ENCODE measurements at places on chromosomes 3 and 15. TPM values are rescaled to one million over a fixed set of nuclear protein-coding genes. Genes with fewer than 3 reads are reported as not detected.

DNA sequence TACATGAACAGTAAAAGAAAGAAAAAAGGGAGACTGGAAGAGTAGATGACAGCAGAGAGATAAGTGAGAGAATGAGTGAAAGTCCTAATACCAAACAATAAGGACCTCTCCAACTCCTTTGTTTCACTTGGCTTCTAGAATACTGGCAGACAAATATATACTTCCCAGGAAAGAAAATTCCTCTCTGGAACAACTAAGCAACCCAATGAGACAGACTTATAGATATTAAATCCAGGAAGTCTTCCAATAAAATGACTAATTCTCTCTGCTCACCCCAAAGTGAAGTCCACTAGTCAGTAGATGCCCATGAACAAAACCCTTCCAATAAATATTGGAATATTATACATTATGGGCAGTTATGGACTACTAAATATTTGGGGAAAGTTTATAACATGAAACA is 114.2 kb downstream of the NEDD4 start:
- no peak for DNase-seq
- no peaks in the 10 kb centered on the region for H3K4me1 ChIP-seq
- H3K36me3 ChIP-seq, result no peaks in the 10 kb centered on the region
- H3K27ac ChIP-seq, result no peak overlapping the region
- no peak overlapping the region for H3K4me3 ChIP-seq

Gene CIAO2A
- total RNA-seq, result 36.4 TPM

- H3K4me3 ChIP-seq, result no peak overlapping the region
- H3K36me3 ChIP-seq, result no peaks in the 10 kb centered on the region
- no peak overlapping the region for H3K27ac ChIP-seq
- H3K27me3 ChIP-seq, result peaks cover 7% of the 10 kb centered on the region
- no peak for DNase-seq
- H3K4me1 ChIP-seq, result peaks cover 5% of the 10 kb centered on the region
Measured at GRCh38 chr15:74369084-74369745, 1.8 kb upstream of the CYP11A1 start.

DNA sequence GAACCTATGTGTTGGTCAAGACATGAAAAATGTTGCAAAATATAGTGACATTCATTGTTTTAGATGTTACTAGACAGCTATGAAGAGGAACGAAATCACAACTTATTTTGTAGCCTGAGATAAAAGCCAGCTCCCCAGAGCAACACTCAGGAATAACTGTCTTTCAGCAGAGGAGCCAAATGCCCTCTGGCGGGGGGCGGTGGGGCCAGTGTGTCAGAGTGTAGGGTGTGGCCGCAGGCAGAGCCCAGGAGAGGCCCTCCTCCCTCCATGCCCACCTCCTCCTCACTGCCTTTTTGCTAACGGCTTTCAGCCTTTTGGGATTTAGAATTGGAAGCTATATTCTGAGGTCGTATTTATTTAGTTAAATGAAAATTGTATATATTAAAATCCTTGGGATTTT is 16.9 kb downstream of the APOD start:
- DNase-seq, result no peak
- H3K36me3 ChIP-seq, result no peaks in the 10 kb centered on the region
- no peak overlapping the region for H3K27ac ChIP-seq
- no peak overlapping the region for H3K4me3 ChIP-seq
- H3K4me1 ChIP-seq, result no peaks in the 10 kb centered on the region
- no peaks in the 10 kb centered on the region for H3K27me3 ChIP-seq

GRCh38 chr15:46496491-46497115 is 861.8 kb downstream of the SQOR start:
- no peak overlapping the region for H3K4me3 ChIP-seq
- no peaks in the 10 kb centered on the region for H3K27me3 ChIP-seq
- H3K27ac ChIP-seq, result no peak overlapping the region

GRCh38 chr3:119989981-119990655 is 104.1 kb downstream of the GSK3B start:
- DNase-seq, result no peak
- no peaks in the 10 kb centered on the region for H3K4me1 ChIP-seq
- no peaks in the 10 kb centered on the region for H3K36me3 ChIP-seq
- H3K27ac ChIP-seq, result no peak overlapping the region
- H3K4me3 ChIP-seq, result no peak overlapping the region

Gene P3H2
- not detected for total RNA-seq

Gene CPB1
- total RNA-seq, result not detected

- H3K4me3 ChIP-seq, result no peak overlapping the region
- no peaks in the 10 kb centered on the region for H3K36me3 ChIP-seq
- H3K27me3 ChIP-seq, result peaks cover 9% of the 10 kb centered on the region
- DNase-seq, result no peak
- H3K4me1 ChIP-seq, result peaks cover 4% of the 10 kb centered on the region
Measured at GRCh38 chr15:65416845-65417416, 5.8 kb downstream of the IGDCC4 start.

DNA sequence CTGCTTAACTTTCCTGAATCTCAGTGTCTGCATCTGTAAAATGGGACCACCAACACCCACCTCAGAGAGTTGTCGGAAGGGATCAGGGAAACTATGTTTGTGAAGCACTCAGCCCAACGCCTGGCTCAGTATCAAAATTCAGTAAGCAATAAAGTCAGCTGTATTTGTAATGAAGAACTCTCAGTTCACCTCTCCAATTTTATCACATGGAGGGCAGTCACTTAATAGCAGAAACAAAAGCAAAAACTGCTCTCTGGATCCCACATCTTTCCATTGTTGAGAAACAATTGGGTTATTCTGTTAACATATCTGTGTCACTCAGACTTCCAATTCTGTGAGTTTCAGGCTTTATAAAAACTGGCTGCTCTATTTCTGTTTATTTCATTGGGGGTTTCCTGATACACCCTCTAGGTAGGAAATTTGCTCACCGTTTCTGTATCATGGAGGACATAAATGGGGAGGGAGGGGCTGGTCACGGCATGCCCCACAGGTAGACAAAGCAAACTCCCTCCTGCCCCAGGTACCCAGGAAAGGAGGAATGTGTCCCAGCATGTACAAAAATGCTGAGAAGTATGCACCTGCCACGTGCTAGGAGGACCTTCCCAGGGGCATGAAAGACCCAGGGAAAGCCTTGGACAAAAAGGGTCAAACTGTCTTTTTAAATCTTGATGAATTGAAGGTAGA is 81.4 kb upstream of the LMOD3 start:
- H3K4me1 ChIP-seq, result peaks cover 23% of the 10 kb centered on the region
- no peak overlapping the region for H3K27ac ChIP-seq
- DNase-seq, result no peak
- H3K36me3 ChIP-seq, result no peaks in the 10 kb centered on the region
- H3K27me3 ChIP-seq, result no peaks in the 10 kb centered on the region
- no peak overlapping the region for H3K4me3 ChIP-seq

DNA sequence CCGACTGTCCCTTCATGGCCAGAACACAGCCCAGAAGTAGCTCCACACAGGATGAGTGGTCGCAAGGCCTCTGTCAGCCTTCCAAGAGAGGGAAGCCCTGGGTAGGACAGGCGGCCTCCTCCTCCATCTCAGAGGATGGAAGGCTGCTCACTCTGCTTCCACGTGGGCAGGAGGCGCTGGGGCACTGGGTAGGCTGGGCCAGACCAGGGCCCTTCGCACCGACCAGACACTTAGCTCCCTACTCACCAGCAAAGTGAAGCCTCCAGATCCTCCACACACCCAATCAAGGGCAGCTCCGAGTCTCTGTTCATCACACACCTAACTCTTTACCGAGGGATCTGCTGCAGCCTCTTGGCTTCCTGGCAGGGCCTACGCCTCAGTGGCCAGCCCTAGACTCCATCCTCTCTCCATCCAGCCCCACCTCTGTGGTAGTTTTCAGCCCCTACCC is 24.3 kb upstream of the PLXNA1 start:
- H3K4me3 ChIP-seq, result no peak overlapping the region
- no peaks in the 10 kb centered on the region for H3K4me1 ChIP-seq
- no peaks in the 10 kb centered on the region for H3K27me3 ChIP-seq
- no peaks in the 10 kb centered on the region for H3K36me3 ChIP-seq
- H3K27ac ChIP-seq, result no peak overlapping the region

GRCh38 chr15:57329582-57330367 is 46.5 kb upstream of the CGNL1 start:
- no peak overlapping the region for H3K4me3 ChIP-seq
- no peak overlapping the region for H3K27ac ChIP-seq
- no peaks in the 10 kb centered on the region for H3K27me3 ChIP-seq
- DNase-seq, result no peak
- H3K4me1 ChIP-seq, result no peaks in the 10 kb centered on the region

DNA sequence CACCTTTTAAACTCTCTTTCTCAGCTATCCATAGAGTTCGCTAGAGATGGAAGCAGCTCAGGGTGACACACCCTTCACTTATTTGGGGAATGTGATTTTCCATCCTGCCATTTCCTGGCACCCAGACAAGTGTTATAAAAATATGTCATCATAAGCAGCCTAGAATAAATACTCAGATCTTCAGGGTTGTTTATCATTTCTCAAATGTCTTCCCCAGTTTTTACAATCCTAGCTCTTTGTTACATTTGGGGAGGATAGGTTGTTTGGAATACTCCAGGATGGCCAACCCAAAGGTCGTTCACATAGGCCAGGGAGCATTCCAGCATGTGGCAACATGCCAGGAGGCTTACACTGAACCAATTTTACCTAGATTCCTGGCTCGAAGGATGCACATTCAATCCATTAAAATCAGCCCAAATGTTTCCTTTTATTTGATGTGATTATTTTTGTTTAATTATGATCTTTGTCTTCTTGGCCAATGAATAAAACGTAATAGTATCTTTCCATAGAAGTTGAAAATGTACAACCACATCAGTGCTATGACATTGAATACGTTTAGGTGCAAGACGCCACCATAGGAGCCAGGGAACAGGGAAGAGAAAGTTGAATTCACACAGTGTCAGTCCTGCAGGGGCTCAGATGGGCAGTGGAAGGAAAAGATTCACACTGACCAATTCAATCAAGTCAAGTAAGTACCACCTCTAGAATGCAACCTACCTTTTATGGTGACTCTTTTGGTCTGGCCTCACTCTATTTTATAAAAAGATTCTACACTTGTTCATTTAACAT is 537.7 kb upstream of the MDFIC2 start:
- H3K4me1 ChIP-seq, result no peaks in the 10 kb centered on the region
- H3K4me3 ChIP-seq, result no peak overlapping the region
- H3K27me3 ChIP-seq, result no peaks in the 10 kb centered on the region
- no peaks in the 10 kb centered on the region for H3K36me3 ChIP-seq
- no peak overlapping the region for H3K27ac ChIP-seq

Gene FBN1
- 0.22 TPM for total RNA-seq

DNA sequence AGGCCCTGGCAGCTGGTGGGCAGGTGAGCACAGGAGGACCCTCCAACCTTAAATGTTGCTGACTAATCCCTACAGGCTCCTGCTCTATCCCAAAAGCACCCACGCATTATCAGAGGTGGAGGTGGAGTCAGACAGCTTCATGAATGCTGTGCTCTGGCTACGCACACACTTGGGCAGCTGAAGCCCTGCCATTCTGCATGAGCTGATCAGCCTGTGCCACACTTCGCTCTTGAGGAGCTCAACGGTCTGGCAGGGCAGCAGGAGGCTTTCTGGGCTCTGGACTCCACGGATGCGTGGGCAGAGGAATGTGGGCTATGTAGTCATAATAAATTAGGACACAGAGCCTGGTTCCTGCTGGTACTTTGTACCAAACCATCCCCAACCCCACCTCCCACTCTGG is 6.1 kb downstream of the MST1 start:
- no peak overlapping the region for H3K4me3 ChIP-seq
- DNase-seq, result no peak
- no peaks in the 10 kb centered on the region for H3K4me1 ChIP-seq
- no peaks in the 10 kb centered on the region for H3K27me3 ChIP-seq
- H3K36me3 ChIP-seq, result peaks cover 57% of the 10 kb centered on the region

Gene SCN11A
- total RNA-seq, result 0.08 TPM

GRCh38 chr15:91104111-91104510 is 4.1 kb downstream of the SV2B start:
- no peak overlapping the region for H3K27ac ChIP-seq
- no peaks in the 10 kb centered on the region for H3K36me3 ChIP-seq
- H3K4me3 ChIP-seq, result no peak overlapping the region
- DNase-seq, result no peak

GRCh38 chr3:125045965-125046364 is 9.8 kb downstream of the HEG1 start:
- no peaks in the 10 kb centered on the region for H3K36me3 ChIP-seq
- H3K4me3 ChIP-seq, result no peak overlapping the region
- peaks cover 18% of the 10 kb centered on the region for H3K4me1 ChIP-seq
- no peak for DNase-seq
- no peaks in the 10 kb centered on the region for H3K27me3 ChIP-seq

- no peak for DNase-seq
- no peaks in the 10 kb centered on the region for H3K36me3 ChIP-seq
- no peak overlapping the region for H3K27ac ChIP-seq
- no peaks in the 10 kb centered on the region for H3K4me1 ChIP-seq
Measured at GRCh38 chr15:67850994-67851571, 11.2 kb upstream of the RNU6-1 start.

DNA sequence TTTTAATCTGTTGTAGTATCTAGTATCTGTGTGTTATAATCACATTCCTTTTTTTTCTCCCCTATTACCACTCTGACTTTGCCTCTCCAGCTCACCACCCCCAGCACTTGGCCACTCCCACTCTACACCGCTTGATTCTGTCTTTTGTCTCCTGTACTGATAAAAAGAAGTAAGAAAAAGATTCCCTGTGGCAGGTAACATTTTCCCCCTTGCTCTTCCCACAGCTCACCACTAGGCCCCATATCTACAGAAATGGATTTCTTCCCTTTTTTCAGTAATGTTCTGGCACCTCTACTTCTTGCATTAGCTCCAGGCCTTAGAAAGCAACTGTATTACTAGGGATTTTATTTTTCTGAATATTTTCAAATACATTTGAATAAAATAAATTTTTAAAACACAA is 25.6 kb downstream of the KCNH8 start:
- no peaks in the 10 kb centered on the region for H3K36me3 ChIP-seq
- no peaks in the 10 kb centered on the region for H3K27me3 ChIP-seq
- no peaks in the 10 kb centered on the region for H3K4me1 ChIP-seq

DNA sequence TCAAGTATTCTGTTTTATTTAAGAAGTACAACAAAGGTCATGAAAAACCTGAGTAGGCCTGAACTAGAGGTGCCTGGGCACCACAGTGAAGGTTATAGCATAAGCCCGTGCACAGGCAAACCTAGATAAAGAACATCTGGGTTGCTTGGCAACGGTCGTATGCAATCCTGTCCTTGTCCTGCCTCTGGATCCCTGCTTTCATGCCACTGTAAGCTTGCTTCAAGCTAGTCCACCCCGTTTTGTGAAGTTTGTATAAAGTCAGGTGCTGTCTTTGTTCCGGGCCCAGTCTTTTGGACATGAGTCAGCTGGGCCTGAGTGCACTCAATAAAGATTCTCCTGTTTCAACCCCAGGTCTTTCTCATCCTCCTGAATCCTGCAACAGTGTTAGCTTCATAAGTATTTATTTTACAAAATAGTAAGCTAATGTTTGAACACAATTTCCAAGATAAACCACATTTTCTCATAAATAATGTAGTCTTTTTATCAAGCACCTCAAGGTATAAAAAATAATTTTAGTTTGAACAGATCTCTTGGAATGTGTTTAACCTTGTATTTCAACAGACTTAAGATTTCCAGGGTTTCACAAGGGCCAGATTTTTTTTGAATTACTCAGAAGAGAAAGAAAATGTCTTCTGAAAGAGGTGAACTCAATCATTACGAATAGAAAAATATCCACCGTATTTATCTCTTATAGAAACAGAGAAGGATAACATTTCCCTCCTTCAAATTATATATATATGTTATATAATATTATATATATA is 14.3 kb upstream of the SLC9C1 start:
- H3K27me3 ChIP-seq, result no peaks in the 10 kb centered on the region
- no peaks in the 10 kb centered on the region for H3K36me3 ChIP-seq
- DNase-seq, result no peak
- H3K4me3 ChIP-seq, result no peak overlapping the region

GRCh38 chr15:64893481-64894394 is 18.0 kb upstream of the ANKDD1A start:
- peak; percentile 98 for DNase-seq
- peak overlapping the region; percentile 59 for H3K4me3 ChIP-seq
- peak overlapping the region; percentile 89 for H3K27ac ChIP-seq
- peaks cover 74% of the 10 kb centered on the region for H3K4me1 ChIP-seq
- no peaks in the 10 kb centered on the region for H3K36me3 ChIP-seq

Data from CD4-positive, alpha-beta memory T cell (primary cell).